Stimulated activated CD4-positive, alpha-beta T cell treated with anti-CD3 and anti-CD28 coated beads, Interleukin-4, amount 100 ng/mL, for 4 hours (primary cell): ENCODE measurements at places on chromosomes 2 and 18.

DNA sequence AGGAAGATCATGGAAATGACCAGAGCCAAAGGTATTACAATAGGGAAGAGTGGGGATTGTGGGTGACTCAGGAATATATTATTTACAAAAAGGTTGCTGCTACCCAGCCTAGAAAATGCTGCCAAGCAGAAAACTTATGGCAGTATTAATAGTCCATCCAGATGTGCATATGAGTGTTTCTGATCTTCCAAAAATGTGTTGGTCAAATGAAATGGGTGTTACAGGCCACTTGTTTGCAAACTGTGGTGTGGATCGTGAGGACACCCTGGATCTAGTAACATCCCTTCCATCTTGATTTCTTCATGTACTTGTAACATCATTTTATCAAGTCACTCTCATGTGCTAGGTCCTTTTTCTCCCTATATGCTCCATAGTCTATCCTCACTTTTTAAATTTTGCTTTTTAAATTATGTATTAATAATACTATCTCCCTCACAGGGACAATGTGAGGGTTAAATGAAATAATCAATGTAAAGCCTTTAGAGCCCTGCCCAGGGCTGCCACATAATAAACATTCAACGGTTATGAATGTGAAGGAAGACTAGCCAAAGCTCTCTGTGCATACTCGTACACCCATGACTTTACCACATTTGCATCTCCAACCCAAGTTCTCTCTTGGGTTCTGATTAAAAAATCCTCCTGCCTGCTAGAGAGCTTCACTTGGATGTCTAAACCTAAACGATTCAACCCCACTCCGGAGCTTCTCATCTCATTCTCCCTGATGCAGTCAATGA lies 18.5 kb downstream of the CD226 start:
- DNase-seq: no peak

DNA sequence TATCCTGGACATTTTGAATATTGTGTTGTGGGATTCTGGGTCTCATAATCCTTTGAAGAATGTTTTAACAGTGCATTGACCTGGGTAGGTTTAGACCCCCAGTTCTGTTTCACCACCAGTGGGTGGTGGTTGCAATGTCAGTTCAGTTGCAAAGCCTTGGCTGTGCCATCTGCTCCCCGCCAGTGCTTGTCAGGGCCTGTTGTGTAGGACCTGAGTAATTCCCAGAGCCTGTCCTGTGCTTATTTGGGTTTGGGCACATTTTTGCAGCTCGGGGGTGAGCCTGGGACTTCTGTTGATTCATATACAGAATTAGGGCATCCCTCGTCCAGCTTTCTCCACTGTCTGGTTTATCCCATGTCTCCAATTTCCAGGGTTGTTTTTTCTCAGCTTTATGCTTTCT lies 24.8 kb downstream of the ATP9B start:
- no peak for DNase-seq

DNA sequence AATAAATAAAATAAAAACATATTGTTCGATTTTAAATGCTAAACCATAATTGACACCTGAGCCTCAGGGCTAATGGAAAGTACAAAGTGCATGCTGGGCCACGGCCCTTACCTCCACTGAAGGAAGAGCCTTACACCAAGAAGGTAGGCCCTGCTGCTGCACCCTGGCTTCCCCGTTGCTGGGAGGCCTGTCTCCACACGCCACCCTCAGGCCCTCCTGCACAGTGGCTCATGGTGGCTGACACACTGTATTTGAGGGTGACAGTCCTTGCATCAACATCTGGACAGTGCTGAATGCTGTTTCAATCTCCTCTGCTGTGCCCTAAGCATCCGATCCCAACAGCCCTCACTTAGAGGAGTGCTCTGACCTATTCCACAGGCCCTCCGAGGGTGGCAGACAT lies 39.3 kb upstream of the EDAR start:
- DNase-seq: no peak

GRCh38 chr2:164560181-164560792 lies 61.0 kb downstream of the GRB14 start:
- DNase-seq: no peak

DNA sequence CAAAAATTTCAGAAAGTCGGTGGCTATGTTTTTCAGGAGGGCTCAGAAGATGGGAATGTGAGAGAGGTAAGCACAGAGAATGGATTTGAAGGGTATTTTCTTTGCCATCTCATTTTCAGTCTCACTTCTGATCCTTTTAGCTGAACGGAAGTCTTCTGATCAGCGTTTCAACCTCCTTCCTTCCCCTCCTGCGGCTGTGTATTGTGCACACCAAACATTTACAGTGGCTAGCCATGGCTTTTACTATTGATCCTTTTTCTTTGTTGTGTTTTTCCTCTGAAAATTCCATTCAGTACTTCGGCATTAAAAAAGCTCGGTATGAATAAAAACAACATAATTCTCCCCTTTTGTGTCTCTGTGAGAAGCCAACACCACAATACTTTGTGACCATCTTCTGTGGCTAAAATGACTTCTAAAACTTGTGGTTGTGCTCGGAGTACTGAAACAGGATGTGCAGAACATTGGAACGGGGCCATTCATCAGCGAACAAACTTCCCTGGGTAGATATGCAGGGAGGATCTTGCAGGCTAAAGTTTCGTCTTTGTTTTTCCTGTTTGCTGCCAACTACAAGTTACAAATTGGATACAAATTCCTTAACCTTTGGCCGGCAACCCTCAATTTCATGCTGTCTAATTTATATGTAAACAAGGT lies 260.8 kb upstream of the FAM98A start:
- DNase-seq: no peak

- DNase-seq: no peak
Measured at GRCh38 chr2:66534461-66534860, 99.5 kb downstream of the MEIS1 start.
